ENCODE measurements at places on chromosomes 7 and 10.

DNA sequence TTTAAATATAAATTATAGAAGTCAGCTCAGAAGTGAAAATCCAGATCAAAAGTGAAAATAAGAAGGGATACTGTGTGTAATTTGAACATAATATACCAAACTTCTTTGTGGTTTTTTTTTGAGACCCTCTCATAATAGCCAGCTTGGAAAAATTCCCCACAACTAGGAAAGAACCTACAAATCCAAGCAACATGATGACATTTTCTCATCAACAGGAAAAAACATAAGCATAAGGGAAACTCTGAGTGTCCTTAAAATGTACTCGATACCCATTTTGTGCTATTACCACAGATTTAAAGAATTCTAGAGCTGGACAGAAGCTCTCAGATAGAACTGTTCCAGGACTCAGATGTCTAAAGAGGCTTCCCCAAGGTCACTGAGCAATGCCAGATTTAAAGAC is 214.8 kb upstream of the KLF14 start:
- DNase-seq, result no peak

DNA sequence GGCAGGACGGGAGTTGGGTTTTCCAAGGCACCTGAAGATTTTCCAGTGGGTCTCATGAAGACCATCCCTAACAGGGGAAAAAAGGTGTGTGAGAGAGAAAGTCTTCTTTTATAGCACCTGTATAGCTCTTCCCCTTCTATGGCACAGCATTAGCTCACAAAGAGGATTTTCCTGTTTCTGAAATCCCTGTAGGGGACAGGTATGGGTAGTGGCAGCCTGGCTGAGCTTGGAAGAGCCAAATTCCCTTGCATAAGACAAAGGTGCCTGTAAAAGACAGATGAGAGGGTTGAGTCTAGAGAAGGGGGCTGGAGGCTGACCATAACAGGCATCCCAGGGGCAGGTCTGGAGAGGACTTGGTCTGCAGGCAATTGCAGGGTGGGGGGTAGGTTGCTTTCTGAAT is 63.7 kb downstream of the COL13A1 start:
- no peak for DNase-seq

DNA sequence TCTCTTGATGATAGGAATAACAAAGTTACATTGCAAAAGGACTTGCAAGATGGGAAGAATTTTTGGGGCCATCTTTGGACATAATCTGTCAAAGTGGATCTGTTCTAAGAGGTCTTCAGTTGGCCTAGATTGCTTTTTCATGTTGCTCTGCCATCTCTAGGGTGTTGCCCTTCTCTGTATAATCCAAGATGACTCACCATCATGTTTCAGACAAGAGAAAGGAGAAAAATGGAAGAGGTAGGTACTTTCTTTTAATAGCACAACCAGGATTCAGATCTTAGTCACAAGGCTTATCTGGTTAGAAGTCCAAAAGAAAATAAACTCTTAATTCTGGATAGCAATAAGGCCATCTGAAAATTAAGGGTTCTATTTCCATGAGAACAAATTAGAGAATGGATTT is 38.7 kb upstream of the FOXP2 start:
- DNase-seq, result no peak

GRCh38 chr7:27670177-27670576 is 7.5 kb upstream of the HIBADH start:
- DNase-seq, result no peak

GRCh38 chr10:1149793-1150637 is 93.8 kb downstream of the WDR37 start:
- DNase-seq, result no peak

GRCh38 chr10:123929791-123930190 is 38.2 kb upstream of the CPXM2 start:
- DNase-seq, result no peak

- DNase-seq, result no peak
Observed at GRCh38 chr7:2416650-2417049, 13.2 kb downstream of the CHST12 start.

DNA sequence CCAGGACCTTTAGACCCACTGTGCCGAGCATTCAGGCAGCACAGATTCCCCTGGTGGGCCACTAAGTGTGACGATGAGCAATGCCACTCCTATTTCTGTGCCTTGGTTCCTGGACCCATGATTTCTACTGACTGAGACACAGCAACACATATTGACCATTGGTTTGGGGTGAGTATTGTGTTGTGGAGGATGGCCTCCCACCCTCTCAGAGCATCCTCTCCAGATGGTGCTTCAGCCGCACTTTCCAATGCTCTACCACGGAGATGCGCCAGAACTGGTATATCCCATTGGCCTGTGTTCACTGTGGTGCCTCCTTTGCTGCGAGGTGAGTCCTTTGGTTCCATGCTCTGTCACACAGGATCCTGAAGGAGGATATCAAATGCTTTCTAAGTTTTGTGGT is 10.1 kb upstream of the GDF10 start:
- DNase-seq, result no peak

DNA sequence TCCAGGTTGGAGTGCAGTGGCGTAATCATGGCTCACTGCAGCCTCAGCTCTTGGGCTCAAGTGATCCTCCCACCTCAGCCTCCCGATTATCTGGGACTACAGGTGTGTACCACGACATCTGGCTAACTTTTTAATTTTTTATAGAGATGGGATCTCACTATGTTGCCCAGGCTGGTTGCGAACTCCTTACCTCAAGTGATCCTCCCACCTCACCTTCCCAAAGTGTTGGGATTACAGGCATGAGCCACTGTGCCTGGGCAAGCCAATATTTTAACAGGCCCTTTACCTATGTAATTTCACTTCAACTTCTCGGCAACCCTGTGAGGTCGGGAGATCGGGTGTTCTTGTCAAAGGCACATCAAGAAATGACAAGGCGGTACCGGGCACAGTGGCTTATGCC is 146.3 kb downstream of the CUX1 start:
- DNase-seq, result no peak

DNA sequence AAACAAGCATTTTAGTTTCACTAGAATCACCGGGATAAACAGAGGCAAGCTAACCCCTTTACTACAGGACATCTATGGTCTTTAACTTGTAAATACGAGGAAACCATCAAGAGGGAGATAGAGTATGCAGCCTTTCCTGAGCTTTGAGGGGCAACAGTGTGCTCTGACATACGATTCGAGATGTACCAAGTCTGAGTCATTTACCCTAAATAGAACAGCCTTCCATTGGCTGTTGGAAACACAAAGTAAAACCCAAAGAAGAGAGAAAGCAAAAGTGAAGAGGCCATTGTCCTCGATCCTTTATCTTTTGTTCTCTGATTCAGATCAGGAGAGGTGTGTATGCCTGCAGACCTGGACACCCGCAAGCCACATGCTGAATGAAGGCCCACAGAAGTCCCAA is 289.5 kb downstream of the KCNMA1 start:
- no peak for DNase-seq

DNA sequence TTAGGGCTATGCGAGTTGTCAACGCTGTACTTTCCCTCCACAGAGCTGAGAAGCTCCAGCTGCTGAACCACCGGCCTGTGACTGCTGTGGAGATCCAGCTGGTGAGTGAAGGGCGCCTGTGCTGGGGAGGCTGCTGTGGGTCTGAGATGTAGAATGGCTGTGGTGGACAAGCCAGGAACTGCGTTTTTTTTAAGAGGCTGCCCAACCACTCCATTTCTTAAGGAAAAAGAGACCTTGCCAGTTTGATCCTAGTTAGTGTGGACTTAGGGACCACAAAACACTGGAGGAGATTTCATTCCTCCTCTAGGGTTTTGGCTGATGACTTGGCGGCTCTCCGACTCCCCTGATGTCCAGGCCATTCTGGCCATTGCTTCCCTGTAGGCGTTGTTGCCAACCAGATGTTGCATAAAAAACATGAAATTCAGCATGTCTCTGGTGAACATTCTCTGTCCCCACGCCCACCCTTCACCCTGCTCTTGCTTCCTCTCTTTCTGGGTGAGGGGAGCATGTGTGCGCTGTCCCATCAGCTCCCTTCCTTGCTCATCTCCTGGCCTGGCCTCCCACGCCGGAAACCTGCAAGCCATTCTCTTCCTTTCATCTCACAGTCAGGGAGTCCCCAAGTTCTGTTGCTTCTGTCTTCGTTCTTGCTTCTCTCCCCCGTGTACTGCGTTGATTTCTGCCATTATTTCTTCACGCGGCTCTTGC is 30.9 kb downstream of the CRCP start:
- DNase-seq, result no peak

DNA sequence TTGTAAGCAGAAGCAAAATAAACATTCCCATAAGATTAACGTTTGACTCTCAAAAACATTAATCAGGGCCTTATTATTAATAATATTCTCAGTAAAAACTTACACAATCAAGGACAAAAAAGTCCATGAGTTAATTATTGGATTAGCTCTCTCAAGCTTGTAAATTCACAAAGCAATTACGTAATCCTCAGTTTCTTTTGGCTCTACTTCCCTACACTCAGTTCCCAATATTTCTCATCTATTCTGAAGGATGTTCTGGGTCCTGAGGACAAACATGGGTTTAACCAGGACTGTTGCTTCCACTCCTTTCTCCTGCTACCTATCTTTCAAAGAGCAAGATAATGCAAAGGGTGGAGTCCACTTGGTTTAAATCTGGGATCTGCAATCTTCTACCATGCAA is 15.1 kb downstream of the FBXL13 start:
- no peak for DNase-seq

DNA sequence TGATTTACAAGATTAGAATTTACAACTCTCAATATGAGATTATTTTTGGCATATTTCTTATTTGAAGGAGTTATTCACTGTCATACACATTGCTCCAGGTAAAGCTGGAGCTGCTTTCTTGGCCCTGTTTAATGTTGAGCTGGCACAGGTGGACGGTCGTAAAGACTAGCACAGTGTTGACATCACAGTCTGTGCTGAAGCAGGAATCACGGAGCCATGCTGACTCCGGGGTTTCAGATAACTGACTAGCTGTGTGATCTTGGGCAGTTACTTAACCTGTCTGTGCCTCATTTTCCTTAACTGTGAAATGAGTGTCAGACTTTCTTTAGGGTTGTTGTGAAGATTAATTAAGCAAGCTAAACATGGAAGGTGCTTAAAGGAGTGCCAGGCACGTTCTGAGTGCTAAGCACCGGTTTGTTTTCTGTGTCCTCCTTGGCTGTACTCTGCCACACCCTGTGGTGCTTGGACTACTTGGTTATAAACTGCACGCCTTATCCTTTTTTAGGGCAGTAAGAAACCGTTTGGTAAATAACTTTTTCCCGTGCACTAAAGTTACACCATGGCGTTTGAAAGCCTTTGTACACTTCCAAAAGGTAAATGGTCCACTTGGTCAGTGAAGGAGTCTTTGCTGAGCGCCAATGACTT is 47.7 kb downstream of the DYNC2I1 start:
- DNase-seq, result no peak

- no peak for DNase-seq
Observed at GRCh38 chr7:55081472-55082227, 62.8 kb downstream of the EGFR start.

- no peak for DNase-seq
Observed at GRCh38 chr7:2757361-2757903, 69.4 kb downstream of the AMZ1 start.

- no peak for DNase-seq
Observed at GRCh38 chr7:158469396-158470051, 118.1 kb downstream of the PTPRN2 start.

DNA sequence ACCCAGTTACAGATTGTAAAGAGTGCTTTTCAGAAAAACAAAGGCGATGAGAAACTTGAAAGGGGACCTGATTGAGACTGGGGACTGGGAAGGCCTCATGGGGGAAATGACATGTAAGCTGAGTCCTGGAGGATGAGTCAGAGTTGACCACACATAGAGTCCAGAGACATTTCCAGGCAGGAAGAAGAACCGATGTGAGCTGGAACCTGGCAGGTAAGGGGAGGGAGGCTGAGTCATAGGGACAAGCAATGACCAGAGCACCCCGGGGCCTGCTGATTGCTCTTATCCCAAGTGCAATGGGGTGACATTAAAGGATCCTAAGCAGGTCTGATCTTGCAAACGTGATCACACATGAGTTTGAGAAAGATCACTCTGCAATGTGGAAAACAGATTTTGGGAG is 11.7 kb downstream of the TLL2 start:
- DNase-seq, result no peak

DNA sequence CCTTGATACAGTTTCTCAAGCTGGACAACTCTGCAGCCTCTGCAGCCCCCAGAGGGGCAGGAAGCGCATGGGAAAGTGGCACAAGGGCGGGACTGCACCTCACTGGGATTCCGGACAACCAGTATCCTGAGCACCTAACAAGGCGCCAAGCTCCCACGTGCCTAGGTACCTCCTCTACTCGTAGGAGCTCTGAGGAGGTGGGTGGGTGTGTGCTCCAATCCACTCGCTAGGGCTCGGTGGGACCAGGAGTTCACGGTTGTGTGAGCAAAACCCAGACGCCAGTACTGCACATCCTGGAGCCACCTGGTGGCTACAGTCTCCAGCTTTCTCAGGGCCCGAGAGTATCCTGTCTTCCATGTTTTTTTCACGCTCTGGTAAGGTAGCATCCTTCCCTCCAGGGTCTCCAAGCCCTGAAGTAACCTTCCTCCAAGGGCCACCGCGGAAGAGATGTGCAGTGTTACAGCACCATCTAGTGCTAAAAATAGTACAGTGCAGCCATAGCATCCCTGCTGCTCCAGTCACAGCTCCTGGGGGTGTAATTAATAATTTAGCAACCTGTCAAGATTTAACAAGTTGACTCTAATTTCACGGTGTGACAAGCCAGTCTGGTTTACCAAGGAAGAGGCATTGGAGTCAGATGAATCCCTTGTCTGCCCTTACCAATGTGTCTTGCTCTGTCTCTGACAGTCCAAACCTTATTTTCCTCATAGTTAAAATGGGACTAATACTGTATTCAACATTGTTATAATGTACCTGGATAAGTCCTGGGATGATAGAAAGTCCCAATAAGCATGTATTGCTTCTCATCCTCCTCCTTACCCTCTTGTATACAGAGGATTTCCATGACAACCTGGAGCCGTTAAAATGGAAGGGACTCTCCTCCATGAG is 70.4 kb downstream of the HERPUD2 start:
- peak; percentile 39 for DNase-seq

DNA sequence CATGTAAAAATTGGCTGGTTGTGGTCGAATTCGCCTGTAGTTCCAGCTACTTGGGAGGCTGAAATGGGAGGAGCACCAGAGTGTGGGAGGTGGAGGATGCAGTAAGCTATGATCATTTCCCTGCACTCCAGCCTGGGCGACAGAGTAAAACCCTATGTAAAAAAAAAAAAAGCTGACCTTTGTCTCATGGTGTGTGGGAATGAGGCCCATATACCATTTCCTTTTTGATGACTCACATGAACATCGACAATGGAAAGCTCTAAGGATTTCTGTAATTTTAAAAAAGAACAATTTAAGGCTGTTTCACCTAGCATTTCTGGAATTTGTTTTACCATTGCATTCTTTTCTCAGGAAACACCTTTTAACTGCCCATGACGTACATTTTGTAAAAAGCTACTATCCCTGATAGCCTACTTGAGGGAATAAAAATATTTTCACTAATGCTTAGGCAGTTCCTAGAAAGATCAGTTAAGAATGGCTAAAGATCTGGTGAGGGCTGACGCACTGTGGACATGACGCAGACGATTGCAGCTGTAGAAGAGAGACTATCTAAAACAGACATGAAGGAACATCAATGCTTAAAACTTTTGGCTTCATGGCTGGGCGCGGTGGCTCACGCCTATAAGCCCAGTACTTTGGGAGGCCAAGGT is 400.6 kb upstream of the IGFBP3 start:
- DNase-seq, result no peak
